ENCODE measurements at places on chromosomes 5 and 9. TPM values are rescaled to one million over a fixed set of nuclear protein-coding genes. Genes with fewer than 3 reads are reported as not detected.

DNA sequence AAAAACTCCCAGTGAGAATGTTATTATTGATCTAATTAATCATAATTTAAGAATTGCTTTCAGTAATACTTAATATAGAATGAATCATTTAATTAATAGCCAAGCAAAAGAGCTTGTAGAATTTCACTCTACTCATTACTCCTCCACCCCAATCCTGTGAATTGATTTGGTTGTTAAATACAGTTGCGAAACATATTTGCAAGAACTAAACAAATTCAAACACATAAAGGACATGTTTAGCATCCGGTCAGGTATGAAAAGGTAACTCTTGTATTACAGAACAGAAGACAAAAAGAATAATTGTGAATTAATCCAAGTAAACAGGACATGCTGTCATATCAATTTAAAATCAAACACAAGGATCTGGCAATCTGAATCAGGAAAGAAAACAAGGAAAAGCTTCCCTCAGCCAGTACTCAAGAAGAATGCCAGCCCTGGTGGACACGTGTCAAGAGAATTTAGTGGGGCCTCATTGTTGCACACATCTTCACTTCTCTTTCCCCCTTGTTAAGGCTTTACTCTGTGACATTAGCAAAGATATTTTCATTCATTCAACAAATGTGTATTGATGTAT, 89.4 kb upstream of the SLC12A2 start:
- H3K36me3 ChIP-seq, result no peaks in the 10 kb centered on the region
- no peaks in the 10 kb centered on the region for H3K27me3 ChIP-seq
- no peak overlapping the region for H3K27ac ChIP-seq
- no peaks in the 10 kb centered on the region for H3K4me1 ChIP-seq

DNA sequence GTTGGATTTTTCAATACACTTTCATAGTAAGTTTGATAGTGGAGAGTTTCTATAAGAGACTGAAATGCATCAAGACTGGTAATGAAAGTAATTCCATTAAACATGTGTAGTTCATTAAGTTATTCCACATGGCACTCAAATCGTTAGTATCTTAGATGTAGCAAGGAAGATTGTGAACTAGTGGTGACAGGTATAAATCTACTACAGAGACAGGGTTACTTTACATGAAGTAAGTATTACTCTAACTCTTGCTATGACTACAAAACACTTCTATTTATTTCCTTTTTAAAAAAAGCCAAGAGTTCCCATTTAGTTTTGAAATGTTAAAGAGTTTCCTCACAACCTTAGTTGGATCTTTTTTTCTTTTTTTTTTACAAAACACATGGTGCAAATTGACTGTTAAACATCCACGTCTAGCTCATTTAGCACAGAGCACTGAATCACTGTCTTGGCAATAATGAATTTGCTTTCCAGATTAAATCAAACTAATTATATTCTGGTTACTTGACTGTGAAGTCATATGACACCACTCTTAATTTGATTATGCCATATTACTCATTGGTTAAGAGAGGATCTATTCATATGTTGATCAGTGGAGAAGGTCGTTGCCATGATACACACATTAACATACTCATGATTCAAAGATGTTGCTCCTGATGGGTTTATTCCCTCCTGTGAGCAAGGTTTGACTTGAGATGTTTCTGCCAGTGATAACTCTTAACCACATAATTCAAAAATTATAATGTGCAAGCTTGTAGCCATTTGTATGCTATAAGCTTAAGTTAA, 644.8 kb downstream of the EFNA5 start:
- no peak overlapping the region for H3K27ac ChIP-seq
- DNase-seq, result no peak
- H3K4me3 ChIP-seq, result no peak overlapping the region
- H3K27me3 ChIP-seq, result no peaks in the 10 kb centered on the region
- H3K36me3 ChIP-seq, result no peaks in the 10 kb centered on the region

Gene CBY3
- total RNA-seq, result 0.76 TPM

Gene SPARC
- 0.19 TPM for total RNA-seq

DNA sequence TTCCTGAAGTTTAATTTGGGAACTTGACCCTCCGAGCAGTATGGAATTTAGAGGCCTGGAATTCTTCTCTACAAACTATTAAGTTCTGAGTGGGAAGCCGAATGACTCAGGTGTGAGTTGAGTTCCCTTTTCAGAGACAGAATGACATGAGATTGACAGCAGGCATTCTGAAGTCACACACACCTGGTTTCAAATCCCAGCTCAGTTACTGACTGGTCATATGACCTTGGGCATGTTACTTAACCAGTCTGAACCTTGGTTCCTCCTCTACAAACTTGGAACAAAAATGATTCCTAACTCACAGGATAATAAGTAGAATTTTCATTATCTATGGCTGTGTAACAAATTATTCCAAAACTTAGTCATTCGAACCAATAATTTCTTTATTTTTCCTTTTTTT, 45.5 kb upstream of the GPBP1 start:
- H3K27ac ChIP-seq, result no peak overlapping the region
- no peaks in the 10 kb centered on the region for H3K36me3 ChIP-seq
- H3K4me3 ChIP-seq, result no peak overlapping the region
- H3K27me3 ChIP-seq, result no peaks in the 10 kb centered on the region

Gene LCN2
- not detected for total RNA-seq

DNA sequence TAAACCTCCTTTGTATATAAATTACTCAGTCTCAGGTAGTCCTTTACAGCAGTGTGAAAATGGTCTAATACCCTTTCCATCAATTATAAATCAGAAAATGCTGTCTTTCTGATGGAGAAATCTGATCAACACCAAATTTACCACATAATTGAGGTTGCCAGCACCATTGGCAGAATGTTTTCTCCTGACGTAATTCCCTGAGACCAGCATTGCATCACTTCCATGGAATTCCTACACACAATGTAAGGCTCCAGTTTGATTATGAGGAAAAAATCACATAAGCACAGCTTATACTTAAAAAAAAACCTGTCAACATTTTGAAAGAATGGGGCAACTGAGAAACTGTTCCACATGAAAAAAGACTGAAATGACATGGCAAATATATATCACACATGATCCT, 618.7 kb upstream of the CDH6 start:
- no peaks in the 10 kb centered on the region for H3K36me3 ChIP-seq
- no peak for DNase-seq
- H3K4me3 ChIP-seq, result no peak overlapping the region
- no peaks in the 10 kb centered on the region for H3K4me1 ChIP-seq

DNA sequence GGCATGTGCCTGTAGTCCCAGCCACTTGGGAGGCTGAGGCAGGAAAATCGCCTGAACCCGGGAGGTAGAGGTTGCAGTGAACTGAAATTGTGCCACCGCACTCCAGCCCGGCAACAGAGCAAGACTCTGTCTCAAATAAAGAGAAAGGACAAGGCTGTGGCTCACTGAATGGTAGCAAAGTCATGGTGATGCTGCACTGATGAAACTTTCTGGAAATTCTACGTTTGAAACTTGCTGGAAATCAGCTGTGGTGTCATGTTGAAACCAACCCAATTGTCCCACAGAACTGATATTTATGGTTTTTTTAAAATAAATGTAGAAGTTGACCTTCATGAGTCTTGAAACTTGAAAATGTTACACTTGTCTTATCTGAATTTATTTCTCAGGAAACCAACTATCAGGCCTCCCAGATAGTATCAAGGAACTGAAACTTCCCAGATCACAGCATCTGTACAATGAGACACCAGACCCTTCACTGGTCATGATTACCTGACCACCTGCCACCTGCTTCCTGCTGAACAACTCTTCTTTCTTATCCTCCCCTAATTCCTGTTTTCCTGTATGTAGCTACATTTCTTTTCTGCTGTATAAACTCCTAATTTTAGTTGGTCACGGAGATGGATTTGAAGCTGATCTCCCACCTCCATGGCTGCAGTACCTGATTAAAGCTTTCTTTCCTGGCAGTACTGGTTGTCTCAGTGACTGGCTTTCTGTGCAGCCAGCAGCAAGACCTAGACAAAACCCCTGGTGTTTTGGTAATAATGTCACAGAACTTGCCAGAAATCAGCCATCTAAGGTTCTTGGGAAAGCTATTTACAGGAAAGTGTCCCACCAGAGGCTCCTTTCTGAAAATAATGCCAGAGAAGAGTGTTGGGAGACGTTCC, 5.6 kb upstream of the TBC1D13 start:
- H3K4me3 ChIP-seq, result no peak overlapping the region
- H3K27me3 ChIP-seq, result no peaks in the 10 kb centered on the region
- no peak for DNase-seq
- H3K36me3 ChIP-seq, result no peaks in the 10 kb centered on the region
- H3K4me1 ChIP-seq, result peaks cover 3% of the 10 kb centered on the region

Gene SCGB3A2
- not detected for total RNA-seq

Gene UNC5A
- total RNA-seq, result not detected

Gene DBH
- total RNA-seq, result 0.09 TPM

GRCh38 chr9:89929673-89930480, 325.1 kb downstream of the GADD45G start:
- DNase-seq, result no peak
- no peaks in the 10 kb centered on the region for H3K36me3 ChIP-seq
- no peak overlapping the region for H3K4me3 ChIP-seq
- no peaks in the 10 kb centered on the region for H3K4me1 ChIP-seq

Gene FGF10
- total RNA-seq, result not detected
